ENCODE measurements at places on chromosomes 6 and 20.

DNA sequence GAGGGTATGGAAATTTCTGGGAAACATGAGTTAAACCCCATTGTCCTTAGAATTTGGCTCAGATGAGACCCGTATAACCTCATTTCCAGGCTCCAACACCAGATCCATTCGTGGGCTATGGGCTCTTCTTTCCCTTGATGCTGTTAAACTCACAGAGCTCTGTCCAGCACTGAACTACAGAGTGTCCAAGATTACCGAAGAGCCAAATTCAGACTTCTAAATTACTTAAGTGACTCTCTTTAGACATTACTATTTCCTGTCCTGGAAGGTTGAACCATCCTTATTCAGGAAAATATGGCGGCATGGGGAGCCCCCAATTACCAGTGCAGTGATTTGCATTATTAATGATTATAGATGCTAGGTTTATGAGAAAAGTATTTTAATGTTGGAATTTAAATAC, 124.9 kb upstream of the EDN1 start:
- DNase-seq, result no peak

- no peak for DNase-seq
Observed at GRCh38 chr20:50617022-50617421, 74.3 kb downstream of the RIPOR3 start.

DNA sequence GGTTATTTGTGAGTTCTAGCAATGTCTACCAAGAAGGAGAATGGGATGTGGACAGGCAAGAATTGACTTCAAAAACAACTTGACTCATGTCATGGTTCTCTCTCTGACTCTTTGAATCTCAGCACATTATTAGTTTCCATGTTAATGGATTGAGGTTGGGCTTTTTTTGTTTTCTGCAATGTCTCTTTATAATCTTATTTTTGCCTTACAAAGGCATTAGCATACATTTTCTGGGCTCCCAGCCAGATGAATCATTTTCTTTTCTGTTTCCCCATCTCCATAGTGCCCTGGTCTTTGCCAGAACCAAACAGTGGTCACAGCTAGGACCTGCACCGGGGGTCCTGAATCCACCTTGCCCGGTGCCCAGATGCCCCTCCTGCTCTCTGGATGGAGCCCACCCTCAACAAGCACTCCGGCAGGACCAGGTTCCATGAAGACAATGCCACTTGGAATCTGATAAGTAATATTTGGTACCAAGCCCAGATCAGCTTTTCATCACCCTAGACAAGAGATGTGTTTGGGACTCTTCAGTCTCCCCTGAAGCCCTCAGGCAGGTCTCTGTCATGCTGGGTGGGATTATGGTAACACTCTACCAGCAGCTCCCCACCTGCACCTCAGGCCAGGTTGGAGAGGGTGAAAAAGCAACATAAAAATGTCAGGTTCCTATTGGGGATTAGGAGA, 266.7 kb upstream of the SULF2 start:
- peak; percentile 37 for DNase-seq

DNA sequence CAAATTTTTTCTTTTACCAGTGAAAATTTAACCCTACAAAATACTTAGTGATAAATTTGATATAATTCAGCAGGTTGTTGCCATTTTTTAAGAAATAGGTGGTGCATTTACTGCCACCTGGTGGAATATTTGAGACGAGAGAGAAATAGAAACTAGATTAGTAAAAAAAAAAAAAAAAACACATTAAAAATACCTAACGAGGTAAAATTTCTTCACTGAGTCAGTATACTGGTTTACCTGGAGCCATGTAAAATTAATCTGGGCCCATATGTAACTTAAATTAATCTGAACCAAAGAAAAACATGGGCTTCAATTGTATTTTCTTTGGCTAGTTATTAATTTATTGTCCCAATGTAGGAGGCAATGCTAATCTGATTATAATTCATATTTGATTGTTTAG, 520.8 kb downstream of the EPM2A start:
- peak; percentile 5 for DNase-seq

DNA sequence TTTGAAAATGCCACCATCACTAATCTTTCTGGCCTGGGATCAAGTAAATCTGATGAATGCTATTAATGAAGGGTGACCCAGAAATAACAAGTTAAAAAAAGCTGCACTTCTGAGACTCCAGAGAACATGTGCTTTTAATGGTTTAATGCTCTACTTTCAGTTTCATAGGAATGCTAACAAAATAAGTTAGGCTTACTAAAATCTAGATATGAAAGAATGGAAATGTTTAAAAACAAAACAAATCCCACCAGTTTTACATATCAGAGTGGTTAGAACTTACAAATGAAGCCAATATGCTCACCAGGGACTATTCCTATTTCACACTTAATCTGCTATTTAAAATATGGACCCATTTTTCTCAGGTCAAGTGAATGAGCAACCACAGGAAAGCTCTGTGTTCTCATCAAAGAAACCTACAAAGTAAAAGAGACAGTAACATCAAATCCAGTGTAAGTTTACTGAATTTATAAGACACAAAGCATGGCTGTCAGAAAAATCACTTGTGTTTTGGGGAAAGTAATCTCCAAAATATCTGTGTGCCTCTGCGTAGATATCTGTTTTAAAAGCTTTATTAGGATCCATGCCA, 40.3 kb downstream of the FYN start:
- no peak for DNase-seq

DNA sequence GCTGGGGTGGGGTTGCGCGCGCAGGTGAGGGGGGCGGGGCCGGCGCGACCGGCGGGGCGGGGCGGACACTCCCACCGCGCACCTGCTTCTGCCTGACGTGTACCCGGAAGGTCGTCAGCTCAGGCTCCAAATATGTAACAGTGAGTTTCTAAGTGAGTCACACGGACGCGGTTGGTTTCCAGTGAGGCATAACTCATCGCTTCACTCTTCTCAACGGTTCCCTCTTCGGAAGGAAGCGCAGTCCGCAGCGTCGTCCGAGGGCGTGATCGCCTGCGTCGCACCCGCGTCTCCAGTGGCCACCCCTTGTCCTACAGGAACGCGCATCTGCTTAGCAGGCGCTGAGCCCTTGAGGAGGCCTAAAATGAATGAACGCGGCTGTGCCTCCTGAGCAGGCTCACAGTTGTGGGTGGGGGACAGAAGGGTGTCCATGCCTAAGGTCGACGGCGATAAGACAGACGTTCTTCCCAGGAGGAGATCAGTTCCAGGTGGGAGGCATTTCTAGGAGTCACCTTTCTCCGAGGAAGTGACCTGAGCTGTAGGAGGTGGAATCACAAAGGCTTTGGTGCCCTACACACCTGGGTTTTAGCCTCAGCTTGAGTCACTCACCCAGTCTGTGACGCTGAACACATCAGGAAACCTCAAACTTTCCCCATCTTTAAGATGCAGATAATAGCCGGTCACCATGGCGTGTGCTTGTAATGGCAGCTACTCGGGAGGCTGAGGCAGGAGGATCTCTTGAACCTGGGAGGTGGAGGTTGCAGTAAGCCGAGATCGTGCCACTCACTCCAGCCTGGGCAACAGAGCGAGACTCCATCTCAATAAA, 50.9 kb upstream of the EZR start:
- DNase-seq, result no peak

DNA sequence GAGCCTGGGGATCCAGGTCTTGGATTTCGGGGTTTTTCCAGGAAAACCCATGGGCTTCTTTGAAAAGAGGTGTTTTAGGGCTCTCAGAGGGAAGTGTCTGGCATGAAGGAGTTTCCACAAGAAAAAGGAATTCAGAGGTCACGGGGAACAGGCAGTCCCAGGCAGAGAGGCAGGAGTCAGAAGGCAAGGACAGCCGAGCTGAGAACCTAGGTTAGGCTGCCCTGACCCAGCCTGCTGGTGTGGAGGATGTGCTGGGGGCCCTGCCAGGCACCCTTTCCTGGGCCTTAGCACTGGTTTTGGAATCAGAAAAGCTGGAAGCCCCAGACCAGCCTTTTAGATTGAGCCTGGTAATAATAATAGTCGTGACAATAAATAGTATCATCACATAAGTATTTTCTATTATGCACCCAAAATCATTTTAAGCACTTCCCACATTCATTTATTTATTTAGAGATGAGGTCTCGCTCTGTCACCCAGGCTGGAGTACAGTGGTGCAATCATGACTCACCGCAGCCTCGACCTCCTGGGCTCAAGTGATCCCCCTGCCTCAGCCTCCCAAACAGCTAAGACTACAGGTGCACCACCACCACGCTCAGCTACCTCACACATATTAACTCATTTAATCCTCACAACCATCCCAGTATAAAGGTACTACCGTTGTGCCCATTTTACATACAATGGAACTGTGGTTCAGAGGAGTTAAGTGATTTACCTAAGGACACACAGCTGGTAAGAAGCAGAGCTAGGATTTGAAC, 19.9 kb downstream of the TGM2 start:
- no peak for DNase-seq

DNA sequence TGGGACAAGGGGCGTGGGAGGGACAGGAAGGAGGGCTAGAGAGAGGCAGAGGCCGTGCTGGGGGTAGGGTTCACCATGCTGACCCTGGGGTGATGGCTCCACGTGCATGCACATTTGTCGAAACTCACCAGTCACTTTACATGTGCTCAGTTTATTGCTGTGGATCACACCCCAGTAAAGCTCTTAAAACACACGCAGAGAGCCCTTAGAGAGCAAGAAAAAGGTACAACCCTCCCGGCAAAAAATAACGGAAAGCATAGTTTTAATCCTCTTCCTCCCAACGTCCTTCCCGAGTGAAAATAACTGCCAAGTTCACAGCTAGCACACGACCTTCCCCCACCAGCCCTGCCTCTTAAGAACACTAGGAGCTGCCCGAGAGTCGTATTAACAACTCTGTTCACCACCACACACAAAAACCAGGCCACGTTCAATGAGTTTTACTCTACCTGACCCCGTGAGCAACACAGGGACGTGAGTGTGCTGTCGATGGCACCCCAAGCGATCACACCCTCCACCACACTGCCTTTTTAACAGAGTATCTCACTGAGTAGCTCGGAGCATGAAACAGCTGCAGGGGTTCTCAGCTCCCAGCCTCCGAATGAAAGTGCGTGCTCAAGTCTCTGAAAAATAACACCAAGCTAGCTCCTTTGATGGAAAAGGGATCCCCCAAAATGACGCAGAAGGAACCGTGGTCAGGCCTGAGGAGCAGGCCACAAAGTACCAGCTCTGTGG, 39.7 kb downstream of the TAF4 start:
- no peak for DNase-seq

Measured in urothelium cell line (cell line).